ENCODE measurements at places on chromosomes 11 and 22.
A peak's percentile ranks its signal among the peaks of the same experiment; 100 is the strongest.

DNA sequence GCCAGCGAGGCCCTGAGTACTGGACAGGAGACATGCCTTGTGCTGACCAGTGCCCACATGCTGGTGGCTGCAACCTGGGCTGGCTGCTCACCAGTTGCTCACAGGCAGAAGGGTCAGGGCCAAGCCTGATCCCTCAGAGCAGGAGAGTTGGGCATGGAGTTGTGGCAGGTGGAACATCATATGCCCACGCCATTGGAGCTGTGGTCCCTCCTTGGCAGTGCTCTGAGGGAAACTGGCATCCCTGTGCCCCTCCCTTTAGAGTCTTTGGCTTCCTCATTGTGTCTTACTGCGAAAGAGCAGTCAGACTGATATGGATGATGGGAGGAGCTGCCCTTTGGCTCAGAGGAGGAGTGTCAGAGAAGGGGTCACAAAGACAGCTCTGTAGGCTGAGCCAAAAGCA, 3.1 kb upstream of the MYEOV start:
- DNase-seq = no peak

DNA sequence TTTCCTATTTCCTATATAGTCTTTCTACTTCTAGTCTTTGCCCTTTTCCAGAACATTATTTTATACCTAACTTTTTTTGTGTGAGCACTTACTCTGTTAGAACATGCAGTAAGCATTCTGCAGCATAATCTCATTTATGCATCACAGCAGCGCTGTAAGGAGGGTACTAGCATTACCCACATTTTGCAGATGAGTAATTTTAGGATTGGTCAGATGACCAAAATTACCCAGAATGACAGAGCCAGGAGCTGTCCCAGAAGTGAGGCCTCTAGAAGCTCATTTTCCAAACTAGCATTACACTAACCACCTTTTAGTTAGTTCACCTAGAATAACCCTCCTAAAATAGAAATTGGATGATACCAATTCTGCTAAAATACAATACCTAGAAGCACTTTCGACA, 47.1 kb upstream of the ARHGAP32 start:
- no peak for DNase-seq

DNA sequence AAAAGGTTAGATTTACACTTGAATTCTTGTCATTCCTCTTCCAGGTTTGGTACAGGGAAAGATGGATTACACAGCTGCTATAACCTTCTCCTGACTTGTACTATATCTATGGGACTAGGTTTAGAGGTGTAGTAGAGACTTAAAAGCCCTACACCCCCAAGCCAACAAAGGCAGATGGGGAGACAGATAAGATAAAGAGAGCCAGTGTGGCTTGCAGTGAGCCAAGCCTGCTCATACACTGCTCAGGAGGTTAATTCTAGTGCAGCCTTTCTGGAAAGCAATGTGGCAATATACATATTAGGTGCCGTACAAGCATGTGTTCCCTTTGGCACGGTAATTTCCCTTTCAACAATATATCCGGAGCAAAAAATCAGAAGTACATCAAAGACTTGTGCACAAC, 10.8 kb downstream of the SIK3 start:
- DNase-seq = no peak

- no peak for DNase-seq
Measured at GRCh38 chr22:46661221-46661851, 41.1 kb downstream of the GRAMD4 start.

GRCh38 chr11:19398772-19399527, 158.2 kb upstream of the E2F8 start:
- no peak for DNase-seq

GRCh38 chr11:11296434-11296833, 56.6 kb downstream of the CSNK2A3 start:
- no peak for DNase-seq

DNA sequence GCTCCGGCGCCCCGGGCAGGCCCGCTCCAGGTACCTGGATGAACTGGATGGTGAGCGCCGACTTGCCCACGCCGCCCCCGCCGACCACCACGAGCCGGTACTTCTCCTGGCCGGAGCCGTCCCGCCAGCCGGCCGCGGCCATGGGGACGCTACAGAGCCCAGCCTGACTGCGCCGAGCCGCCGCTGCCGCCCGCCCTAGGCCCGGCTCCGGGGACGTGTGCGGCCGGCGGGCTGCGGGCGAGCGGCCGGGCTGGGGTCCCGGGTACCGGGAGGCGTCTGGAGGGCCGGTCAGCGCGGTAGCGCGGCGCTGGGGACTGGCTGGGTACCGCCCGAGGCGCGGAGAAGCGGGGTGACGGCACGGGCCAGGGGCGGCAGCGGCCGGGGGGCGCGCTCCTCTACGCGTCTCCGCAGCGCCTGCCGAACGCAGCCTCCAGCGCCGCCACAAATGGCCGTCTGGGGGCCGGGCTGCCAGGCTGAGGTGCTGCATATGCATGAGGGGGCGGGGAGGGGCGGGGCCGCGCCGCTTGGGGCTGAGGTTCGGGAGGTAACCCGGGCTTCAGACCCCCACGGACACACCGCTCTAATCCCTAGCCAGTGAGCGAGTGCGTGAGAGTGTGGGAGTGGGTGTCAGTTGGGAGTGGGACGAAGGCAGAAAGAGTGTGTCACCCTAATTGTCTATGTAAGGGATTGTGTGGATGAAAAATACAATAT, at the start of gene RRAS2:
Gene RRAS2 (minus strand): TSS at position 455 of the 711 bp plus-strand sequence. CDS start 313 bp downstream, at position 142.
- DNase-seq = peak; percentile 53

DNA sequence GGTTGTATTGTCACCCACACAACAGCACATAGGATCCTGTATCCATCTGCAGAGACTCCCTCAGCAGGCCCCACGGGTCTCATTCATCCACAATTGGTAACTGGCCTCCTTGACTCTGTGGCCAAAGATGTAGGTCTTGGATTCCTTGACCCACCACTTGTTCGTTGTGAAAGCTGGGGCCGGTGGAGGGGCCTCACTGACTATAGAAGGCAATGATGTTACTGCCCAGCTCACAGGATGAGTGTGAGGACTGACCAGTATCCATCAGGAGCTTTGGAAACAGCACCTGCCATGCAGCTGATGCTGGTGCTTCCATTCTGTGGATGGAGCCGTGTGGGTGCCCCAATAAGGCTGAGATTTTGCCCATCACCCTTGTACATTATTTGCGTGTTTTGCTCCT, 615.7 kb downstream of the BRD1 start:
- DNase-seq = no peak

- DNase-seq = no peak
Measured at GRCh38 chr11:46290598-46291309, 13.3 kb downstream of the CREB3L1 start.

DNA sequence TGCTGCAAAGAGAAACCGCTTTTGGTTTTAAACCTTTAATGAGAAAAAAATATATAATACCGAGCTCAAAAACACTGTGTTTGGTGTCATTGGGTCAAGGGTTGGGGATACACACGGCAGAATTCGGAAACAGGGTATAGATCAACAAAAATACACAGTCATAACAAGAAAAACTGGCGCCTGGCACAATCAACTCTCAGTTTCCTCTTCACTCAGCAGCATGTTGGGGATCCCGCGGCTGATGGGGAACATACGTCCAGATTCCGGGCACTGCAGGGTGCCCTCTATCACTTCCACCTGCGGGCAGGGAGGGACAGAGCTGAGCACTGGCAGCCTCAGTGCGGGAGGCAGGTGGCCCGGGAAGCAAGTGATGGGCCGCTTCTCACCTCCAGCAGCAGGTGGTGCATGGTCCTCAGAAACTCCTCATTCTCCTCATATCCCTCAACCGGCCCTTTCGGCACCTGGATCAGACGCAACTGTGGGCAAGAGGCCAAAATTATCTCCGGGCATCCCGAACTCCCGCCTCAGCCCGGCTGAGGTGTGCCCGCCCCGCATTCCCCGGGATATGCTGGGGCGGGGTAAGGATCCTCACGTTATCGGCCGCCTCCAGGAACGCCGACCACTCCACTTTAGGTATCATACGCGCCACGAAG, 561 bp downstream of the TRMT112 start:
- no peak for DNase-seq

- no peak for DNase-seq
Measured at GRCh38 chr22:39229075-39229474, 15.7 kb downstream of the PDGFB start.

- no peak for DNase-seq
Measured at GRCh38 chr11:3224401-3225057, 5.9 kb upstream of the MRGPRG start.

DNA sequence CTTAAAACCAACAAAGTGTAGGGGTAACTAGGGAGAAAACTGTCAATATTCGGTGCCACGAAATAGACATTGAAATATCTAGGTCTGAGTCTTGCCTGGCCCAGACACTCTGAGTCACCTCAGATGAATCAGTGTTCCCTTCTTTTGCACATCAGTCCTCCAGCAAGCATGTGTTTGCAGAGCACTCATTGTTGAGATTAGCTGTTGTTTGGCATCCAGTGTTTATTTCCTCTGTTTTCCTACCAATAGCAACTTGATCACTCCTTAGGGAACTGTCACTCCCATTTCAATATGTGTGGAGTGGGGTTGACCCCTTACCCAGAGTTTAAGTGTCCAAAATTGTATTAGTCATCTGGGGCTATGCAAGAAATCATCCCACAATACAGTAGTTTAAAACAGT, 4.7 kb upstream of the ASCC2 start:
- no peak for DNase-seq

DNA sequence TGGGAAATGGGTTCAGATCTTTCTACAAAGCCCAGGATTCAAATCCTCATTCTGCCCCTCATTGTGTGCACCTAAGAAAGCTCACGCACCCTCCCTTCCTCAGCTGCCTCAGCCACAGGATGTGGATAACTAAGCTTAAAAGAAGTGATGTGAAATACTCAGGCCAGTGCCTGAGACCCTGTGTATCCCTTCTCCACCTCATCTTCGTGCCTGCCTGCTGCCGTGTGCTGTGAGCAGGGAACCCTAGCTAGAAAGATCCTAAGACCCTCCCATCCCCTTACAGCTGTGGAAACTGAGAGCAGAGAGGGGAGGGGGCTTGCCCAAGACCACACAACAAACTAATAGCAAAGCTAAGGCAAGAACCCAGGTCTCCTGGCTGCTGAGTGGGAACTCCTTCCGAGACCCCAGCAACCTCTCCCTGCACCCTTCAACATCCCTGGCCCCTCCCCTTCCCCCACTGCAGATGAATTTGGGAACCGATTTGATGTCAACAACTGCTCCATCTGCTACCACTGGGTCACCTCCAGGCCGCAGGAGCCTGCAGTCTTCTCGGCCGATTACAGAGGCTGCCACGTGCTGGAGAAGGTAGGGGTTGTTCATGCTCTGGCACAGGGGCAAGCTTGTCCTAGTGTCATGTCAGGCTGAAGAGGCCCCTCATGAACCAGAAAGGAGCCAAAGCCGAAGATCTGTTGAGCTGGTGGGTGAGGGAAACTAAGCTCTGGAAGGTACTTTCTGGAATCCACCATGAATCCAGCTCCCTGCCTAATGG, 1.5 kb downstream of the ZP1 start:
- no peak for DNase-seq

GRCh38 chr11:30788849-30789248, 202.7 kb upstream of the MPPED2 start:
- no peak for DNase-seq

DNA sequence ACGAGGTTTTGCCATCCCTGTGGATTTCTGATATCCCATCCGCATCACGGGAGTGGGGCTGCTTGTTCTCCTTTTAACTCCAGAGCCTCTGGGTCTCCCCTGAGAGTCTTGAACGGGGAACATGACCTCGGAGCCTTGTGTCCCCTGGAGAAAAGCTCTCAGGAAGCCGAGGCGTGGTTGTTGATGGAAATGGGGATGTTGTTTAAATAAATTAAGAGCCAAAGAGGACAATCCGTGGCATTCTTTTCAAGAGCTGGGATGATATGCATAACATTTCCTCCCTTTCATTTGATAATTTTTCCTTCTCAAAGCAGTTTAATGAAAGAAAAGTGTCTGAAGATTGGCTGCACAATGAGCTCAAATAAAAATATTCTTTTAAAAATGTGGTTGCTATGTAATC, 14.2 kb downstream of the TSPAN18 start:
- no peak for DNase-seq

DNA sequence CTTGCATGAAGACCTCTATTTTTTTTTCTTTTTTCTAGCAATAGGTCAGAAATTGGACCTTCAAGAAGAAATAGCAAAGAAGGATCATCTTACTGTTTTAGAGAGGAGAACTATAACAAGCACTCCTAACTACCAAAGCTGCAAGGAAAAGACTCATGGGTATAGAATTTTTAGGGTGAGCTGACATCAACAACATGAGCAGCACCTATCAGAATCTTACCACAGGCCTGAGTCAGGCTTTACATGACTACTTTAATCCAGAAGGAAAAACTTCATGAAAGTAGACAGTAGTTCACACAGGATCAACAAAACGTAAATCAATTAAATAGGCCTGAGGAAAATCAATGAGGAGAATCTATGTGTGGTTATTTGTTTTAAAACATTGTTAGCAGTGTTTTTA, 130.5 kb downstream of the FAM76B start:
- DNase-seq = no peak

DNA sequence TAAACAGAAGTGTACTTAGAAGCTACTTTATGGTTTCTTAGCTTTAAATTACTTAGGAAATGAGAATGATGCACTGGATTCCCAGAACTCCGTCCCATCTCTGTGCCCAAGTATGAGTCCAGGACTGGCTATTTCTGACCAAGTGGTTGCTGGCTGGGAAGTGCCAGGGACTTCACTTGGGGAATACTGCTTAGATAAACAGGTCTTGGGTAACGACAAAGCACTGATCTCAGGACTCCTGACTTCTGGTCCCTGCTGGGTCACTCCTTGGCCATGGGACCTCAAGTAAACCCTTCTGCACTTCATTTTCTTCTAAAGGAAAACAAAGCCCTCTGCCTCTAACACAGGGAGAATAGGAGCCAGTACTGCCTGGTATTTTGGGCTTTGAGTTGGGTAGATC, 27.9 kb downstream of the ABTB2 start:
- no peak for DNase-seq

GRCh38 chr11:101466352-101466751, 117.5 kb downstream of the TRPC6 start:
- DNase-seq = no peak

GRCh38 chr11:13786688-13787087, 118.2 kb downstream of the FAR1 start:
- DNase-seq = no peak

- no peak for DNase-seq
Measured at GRCh38 chr11:92357344-92357743, 132.7 kb downstream of the FAT3 start.

DNA sequence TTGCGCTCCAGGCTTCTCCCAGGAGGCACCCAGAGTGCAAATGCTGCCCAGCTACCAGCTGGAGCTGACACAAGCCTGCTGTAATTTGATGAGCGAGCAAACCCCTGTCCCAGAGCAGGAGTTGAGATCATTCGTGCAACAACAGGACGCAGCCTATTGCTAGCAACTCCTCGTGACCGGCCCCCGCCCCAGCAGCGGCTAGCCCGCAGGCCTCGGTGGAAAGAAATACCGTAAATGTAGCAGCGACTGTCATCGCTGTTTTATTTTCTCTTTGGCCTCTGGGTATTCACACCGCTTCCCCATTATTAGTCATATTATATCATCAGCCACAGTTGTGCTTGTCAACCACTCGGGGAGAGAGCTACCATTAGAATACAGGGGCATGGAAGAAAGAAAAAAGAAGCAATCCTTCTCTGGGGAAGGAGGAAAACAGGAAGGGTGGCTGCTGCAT, 59.2 kb upstream of the ATXN10 start:
- DNase-seq = no peak

- DNase-seq = no peak
Measured at GRCh38 chr22:36829370-36830002, 12.7 kb upstream of the PVALB start.

Measured in stimulated activated CD8-positive, alpha-beta memory T cell treated with anti-CD3 and anti-CD28 coated beads, Interleukin-15, amount 100 ng/mL, for 1 hour (primary cell).